ENCODE measurements at places on chromosomes 11 and 22.

GRCh38 chr11:117299351-117300282 lies 8.5 kb downstream of the BACE1-AS start:
- DNase-seq: no peak

GRCh38 chr22:47030881-47031627 lies 268.6 kb downstream of the TBC1D22A start:
- no peak for DNase-seq

- no peak for DNase-seq
Observed at GRCh38 chr11:95242091-95242844, 11.3 kb upstream of the SESN3 start.

GRCh38 chr11:38046571-38047135 lies 1448.6 kb upstream of the RAG2 start:
- DNase-seq: no peak

- no peak for DNase-seq
Observed at GRCh38 chr11:26806219-26806618, 84.4 kb upstream of the SLC5A12 start.

DNA sequence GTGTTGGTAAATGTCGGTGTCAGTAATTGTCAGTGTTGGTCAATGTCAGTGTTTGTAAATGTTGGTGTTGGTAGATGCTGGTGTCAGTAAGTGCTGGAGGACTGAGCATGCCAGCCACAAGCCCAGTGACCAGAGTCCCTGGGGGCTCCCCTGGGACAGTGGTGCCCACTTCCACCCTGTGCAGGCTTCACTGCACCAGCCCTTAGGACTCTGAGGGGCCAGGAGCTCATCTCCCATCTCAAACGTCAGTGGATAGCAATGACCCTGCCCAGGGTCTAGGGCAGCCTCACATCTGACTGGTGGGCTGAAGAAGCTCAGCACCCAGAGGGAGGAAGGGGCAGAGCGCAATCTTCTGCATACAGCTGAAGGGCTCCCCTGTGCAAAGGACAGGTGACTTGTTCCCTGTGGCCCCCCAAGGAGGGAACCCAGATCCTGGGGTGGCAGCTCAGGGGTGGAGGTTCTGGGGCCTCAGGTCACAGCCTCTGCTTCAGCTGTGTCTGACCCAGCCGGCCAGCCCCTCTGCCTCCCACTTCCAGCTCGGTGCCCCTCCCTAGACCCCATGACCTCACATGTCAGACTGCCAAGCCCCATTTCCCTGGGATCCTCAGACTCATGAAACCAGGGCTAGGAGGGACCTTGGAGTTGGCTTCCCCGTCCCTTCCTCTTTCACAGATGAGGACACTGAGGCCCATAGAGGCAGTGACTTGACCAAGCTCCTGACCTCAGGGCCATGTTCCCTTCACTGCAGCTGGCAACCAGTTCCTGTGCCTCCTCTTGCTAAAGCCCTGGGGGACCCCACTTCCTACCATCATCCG lies 138.4 kb downstream of the CRYBB2 start:
- DNase-seq: no peak

- no peak for DNase-seq
Observed at GRCh38 chr11:33635161-33635560, 65.5 kb downstream of the C11orf91 start.

- DNase-seq: no peak
Observed at GRCh38 chr22:25114369-25115362, 85.0 kb upstream of the CRYBB3 start.

DNA sequence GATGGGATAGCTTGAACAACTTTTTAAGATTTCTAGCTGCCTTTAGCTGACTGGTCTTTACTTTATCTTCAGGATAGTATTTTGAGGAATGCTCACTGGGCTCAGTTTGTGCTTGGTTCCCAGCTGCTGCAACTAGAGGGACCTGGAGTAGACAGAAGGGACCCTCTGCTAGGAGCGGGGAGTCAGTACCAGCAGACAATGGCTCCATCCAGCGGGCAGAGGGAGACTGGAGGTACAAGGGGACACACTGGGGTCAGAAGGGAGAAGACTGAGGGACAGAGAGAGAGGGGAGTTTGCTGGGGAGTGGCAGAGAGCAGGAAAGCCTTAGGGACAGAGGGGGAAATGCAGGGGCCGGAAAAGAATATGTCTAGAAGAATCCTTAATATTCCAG lies 22.0 kb upstream of the ACER3 start:
- no peak for DNase-seq

DNA sequence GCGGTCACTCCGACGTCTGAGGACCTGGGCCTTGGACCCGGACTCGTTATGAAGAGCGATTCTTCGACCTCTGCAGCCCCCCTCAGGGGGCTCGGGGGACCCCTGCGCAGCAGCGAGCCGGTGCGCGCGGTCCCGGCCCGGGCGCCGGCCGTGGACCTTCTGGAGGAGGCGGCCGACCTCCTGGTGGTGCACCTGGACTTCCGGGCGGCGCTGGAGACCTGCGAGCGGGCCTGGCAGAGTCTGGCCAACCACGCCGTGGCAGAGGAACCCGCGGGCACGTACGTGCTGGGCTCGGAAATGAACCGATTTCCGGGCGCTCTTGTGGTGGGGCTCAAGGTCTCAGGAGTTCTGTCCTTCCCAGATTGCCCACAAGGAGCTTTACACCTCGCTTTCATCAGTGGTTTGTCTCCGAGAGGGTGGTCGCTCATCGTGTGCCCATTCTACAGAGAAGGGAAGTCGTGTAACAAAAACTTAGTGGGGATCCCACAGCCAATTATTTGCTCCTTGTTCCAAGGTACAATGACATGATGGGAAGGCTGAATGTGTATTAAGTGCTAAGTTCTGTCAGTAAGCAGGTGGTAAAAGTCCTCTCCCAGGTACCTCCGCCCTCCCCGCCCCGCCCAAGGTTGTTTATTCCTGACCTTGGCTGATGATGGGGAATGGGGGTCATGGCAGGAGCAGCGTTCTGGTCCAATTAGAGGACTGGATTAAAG lies 695 bp downstream of the PEX26 start:
- DNase-seq: no peak

DNA sequence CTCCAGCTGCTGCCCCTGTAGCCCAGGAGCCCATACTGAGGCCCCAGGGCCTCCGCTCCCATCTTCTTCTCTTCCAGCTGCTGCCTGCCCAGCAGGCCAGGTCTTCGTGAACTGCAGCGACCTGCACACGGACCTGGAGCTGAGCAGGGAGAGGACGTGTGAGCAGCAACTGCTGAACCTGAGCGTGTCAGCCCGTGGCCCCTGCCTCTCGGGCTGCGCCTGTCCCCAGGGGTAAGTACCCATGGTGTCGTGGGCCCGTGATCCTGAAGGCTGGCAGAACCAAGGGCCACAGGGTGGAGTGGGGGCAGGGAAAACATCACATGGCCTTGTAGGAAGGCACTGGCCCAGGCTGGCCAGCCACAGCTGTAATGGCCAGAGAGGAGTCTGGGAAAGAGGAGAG lies 31.2 kb downstream of the OTOG start:
- no peak for DNase-seq

DNA sequence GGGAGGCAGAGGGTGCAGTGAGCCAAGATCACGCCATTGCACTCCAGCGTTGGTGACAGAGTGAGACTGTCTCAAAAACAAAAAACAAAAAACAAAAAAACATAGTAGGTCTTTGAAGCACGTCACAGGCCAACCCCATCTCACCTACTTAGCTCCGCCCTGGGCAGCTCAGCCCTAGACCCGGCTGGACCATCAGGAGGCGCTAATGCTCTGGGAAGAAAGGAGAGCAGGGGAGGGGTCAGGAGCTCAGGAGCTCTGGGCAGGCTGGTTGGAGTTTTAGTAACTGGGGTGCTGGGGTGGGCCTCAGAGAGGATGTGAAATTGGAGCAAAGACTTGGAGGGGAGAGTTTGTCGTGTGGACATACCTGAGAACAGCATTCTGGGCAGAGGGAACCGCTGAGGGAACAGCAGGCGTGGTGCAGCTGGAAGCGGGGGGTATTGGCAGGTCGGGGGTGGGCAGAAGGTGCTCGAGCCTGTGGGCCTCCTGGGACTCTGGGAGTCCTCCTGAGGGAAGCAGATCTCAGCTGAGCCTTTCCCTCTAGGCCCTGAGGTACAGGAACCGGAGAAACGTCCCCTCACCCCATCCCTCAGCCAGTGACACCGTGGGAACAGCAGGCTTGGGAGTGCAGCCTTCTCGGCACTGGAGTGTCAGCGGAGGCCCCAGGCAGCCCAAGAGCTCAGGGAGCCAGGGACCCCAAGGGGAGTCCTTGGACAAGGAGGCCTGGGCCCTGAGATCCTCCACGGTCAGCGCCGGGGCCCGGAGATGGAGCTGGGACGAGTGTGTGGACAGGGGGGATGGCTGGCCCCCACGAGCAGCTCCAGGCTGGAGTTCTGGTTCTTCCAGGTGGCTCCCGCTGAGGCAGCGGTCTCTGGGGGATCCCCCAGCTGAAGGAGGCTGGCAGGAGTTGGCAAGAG lies 2.2 kb upstream of the RPS6KA4 start:
- DNase-seq: no peak

DNA sequence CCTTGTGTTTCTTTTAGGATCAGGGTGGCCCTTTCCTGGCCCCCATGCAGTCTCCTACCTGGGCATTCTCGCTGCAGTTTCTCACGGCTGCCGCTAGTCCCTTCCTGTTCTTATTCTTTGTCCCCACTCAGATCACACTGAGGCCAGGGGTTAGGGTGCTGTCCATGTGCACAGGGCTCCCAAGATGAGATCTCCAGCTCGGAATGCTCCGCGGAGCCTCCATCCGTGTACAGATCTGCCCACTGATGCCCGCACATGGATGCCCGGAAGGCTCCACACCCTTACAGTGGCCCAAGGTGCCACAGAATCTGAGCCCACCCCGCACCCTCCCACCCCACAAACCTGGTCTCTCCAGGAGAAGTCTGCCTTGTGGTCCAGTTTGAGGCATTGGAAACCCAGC lies 457.3 kb downstream of the TBC1D22A start:
- no peak for DNase-seq

- no peak for DNase-seq
Observed at GRCh38 chr22:25874327-25874726, 132.3 kb downstream of the MYO18B start.

- no peak for DNase-seq
Observed at GRCh38 chr11:20470348-20470747, 82.8 kb downstream of the PRMT3 start.

DNA sequence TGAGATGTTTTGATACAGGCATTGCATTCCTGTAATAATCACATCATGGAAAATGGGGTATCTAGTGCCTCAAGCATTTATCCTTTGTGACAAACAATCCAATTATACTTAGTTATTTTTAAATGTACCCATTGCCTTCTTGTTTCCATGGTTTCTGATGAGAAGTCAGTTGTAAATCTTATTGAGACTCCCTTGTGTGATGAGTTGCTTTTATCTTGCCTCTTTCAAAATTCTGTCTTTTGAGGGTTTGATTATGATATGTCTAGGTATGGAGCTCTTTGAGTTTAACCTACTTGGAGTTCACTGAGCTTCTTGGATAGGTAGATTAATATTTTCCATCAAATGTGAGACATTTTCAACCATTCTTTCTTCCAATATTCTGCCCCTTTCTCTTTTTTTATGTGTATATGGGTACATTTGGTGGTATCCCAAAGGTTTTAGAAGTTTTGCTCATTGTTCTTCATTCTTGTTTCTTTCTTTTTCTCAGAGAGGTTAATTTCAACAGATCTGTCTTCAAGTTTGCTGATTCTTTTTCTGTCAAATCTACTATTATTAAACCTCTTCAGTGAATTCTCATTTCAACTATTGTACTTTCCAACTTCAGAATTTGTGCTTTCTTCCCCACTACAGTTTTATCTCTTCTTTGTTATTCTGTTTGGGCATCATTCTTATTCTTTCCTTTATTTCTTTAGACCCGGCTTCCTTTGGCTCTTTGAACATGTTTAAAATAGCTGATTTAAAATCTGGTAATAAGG lies 13.7 kb downstream of the NAGA start:
- no peak for DNase-seq

DNA sequence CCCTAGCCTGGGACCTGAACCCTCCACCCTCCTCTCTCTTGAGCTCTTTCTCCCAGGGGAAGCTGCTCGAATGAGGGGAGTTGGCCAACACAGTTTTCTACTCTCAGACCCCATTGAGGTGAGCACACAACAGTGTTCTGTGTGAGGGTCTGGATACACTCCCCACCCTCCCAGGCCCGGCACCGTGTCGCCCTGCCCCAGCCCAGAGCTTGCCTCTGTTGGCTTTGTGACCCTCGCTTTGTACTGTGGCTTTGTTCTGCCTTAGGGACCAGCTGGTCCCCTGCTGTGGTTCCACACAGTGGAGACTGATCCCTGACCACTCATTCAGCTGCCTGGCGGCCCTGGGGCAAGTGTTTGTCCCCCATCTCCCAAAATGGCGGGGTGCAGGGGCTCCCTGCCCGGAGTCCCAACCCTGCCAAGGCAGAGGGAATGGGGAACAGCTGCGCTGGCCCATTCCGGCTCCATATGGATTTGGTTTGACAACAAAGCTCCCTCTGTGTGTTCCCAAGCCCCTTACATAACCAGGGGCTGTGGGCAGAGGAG lies 8.3 kb downstream of the ST3GAL4 start:
- DNase-seq: no peak

GRCh38 chr11:86644291-86644690 lies 28.1 kb downstream of the ME3 start:
- DNase-seq: no peak

DNA sequence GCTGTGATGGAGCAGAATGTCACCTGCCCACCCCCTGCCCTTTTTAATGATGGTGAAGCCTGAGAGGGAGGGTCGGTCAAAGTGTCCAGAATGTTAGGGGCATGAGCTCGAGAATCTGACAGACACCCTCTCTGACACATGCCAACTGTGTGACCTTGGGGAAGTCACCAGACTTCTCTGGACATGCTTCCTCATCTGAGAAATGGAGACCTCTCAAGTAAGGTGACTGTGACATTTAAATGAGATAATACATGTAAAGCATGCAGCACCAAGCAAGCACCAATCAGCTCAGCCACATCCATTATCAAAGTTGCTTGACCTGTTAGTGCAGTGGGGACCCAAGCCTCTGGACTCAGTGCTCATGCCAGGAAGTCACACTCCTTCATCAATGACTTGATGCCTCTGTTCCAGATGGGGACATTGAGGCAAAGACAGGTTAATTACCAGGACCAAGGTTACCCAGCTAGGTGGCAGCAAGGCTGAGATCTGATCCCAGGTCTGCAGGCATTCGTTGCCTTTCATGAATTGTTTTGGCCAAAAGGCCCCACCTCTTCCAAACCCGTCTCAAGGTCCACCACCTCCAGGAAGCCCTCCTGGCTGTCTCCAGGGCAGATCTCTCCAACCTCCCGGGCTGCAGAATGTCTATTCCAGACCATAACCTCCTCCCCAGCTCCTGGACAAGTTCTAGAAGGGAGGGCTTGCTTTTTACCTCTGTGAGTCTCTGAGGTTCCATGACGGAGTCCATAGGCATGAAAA lies 38.8 kb upstream of the SYT7 start:
- DNase-seq: no peak
